NCI-H510A treated with DMSO at 0.1 percent for 48 hours (cell line): ENCODE measurements at places on chromosomes 3 and 15.

GRCh38 chr15:44096596-44096995 lies 98.5 kb downstream of the FRMD5 start:
- no peak for DNase-seq

GRCh38 chr3:152384412-152384811 lies 115.7 kb downstream of the MBNL1 start:
- DNase-seq: no peak

DNA sequence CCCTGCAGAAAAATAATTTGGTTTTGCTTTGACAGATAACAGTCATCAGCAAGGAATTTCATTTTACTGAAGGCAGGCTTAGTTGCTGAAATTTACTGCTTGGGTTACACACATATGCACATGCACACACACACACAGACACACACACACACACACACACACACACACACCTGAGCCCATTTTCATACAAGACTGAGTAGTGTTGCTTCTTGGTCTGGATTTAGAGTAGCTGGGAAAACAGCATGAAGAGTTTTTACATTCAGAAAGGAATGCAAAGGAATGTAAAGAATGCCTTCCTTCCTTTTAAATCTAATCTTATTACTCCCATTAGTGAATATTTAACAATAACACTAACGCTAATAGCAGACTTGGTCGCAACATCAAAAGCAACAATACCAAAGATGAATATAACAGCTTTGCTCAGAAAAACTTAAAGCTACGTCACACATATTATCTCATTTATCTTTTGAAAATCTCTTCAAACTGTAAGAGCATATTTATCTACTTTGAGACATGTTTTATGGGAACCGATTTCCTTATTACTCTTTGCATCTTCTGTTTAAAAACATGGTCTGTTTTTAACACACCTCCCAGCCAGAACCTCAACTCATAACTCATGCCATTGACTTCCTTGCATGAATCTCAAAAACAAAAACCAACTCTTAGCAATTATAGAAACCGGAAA lies 32.5 kb downstream of the RFTN1 start:
- no peak for DNase-seq

DNA sequence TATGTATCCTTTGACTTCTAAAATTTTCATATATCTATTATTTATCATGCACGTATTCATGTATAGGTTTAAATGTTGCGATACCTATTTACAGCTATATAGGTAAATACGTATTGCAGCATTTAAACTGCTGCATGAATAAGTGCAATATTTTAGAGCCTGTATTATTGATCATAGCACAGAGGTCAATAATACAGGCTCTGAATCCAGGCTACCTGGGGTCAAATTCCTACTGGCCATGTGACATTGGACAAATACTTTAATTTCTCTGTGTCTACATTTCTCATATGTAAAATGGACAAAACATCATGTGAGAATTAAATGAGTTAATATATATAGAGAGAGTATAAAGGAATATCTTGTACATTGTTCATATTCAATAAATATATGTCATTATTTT lies 352.9 kb upstream of the ROBO2 start:
- DNase-seq: no peak
